ENCODE measurements at places on chromosomes 11 and 22.
A peak's percentile ranks its signal among the peaks of the same experiment; 100 is the strongest.

DNA sequence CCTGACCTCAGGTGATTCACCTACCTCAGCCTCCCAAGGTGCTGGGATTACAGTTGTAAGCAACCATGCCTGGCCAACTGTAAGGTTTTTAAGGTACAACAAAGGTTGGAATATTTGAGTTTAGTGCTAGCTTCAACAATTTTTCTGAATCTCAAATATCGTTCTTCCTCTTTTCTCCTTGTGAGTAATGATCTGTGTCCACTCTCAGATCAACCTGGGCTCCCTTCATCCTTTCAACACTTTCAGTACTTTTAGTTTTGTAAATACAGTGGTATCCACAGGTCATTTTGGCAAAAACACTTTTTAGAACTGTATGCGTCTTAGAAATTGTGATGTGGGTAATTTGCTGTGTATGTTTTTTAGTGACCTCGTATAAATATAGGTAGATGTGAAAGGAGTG, 7.9 kb downstream of the PACS1 start:
- no peak for DNase-seq

DNA sequence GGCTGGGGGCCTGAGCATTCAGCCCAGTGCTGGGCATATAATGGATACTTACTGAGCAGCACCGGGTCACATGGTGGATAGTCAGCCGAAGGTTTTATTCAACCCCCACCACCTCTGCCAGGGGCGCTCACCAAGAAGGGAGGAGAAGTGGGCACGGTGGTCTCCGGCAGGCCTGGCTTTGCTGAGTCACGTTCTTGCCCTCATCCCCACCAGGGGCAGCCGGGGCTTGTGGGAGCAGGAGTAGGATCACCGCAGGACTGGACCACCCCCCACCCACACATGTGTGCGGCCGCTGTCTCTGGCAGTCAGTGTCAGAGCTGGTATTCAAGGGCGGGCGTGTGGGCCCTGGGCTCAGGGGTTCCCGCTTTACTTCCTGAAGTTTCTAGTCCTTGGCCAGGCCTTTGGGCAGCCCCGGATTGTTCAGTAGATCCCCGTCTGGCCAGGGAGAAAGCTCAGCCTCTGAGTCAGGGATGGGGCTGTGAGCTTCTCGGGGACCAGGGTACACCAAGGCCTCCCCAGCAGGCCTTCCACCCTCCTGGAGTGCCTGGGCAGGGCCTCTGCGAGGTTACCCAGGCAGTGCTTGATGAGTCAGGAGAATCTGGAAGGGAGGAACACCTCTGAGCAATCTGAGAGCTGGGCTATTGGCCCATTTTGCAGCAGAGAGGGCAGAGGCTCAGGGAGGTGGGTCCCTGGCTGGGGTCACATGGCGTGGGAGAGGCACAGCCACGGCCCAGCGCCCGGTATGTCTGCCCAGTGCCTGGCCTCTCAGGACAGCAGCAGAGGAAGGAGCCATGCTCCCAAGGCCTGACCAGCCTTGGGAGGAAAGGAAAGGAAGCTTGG, 60.6 kb downstream of the RTL6 start:
- DNase-seq: no peak

GRCh38 chr22:33838644-33839043, 81.6 kb downstream of the LARGE1 start:
- no peak for DNase-seq

GRCh38 chr22:32476281-32477195, 1.9 kb downstream of the FBXO7 start:
- no peak for DNase-seq

DNA sequence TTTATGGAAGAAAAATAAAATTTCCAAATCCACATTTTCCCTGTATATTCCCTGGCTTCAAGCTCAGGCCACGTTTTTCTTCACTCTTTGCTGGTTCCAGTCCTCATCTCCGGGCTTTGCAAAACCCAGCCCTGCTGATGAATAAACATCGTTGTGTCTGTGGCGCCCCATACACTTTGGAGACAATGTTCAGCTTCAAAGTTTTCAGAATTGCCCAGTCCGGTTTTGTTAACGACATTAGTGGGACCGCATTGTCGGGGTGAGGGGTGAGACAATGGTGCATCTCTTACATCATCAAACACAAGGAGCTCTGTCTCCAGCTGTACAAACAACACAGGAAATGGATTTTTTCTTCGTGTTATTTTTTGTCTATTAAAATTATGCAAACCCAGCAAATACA, 53.4 kb upstream of the HTATIP2 start:
- no peak for DNase-seq

DNA sequence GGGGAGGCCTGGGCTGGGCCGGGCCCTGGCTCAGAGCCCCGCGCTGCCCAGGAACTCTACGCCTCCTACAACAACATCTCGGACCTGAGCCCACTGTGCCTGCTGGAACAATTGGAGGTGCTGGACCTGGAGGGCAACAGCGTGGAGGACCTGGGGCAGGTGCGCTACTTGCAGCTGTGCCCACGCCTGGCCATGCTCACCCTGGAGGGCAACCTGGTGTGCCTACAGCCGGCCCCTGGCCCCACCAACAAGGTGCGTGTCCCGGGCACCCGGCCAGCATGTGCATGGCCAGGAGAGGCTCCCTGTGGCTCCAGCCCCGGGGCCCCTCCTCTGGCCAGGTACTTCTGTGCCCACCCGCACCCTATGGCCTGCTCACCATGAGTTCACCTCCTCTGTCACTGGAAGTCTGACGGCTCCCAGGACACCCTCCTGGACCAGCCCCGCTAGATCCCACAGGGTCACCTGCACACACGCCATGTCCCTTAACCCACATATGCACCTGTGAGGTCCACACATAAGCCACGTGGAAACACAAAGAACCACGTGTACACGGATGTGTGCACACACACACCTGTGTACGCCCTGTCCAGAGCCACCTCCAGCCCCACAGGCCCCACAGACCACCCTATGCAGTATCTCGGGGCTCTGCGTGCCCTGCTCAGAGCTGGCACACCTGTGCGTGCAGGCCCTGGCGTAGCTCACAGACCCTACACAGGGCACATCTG, 10.4 kb downstream of the LMNTD2 start:
- DNase-seq: no peak

- DNase-seq: no peak
These were observed 105.5 kb downstream of the NXPE2 start for GRCh38 chr11:114783805-114784204.

DNA sequence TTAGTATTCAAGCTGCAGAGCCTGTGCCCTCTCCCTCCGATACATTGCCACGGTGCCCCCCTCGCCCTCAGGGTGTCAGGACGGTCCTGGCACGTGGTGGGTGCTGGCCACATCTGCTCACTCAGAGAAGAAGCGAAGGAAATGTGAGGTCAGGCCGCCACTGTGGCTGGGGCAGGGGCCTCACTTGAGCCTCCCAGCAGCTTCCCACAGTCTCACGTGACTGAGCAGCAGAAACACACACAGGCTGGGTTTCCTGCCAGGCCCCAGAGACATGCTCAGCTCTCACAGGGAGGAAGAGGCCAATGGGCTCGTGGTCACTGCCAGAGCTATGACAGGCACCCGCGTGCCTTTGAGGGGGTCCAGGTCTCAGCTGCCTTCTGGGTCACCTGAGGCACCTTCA, 37.9 kb upstream of the PRR5 start:
- DNase-seq: no peak

DNA sequence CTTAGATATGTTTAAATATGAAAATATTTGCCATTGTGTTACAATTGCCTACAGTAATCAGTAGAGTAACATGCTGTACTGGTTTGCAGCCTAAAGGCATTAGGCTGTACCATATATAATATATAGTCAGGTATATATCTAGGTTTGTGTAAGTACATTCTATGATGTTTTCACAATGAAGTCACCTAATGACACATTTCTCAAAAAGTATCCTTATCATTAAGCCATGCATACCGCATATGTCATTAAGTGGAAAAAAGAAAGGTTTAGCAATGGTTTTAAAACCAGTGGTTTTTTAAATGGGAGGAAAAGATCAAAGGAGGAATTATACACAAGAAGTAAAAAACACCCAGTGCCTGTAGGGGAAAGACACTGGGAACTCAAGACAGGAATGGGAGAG, 122.7 kb downstream of the RBFOX2 start:
- DNase-seq: no peak

GRCh38 chr22:50620593-50621355, 7.2 kb downstream of the ARSA start:
- DNase-seq: peak; percentile 75

- no peak for DNase-seq
These were observed 78.3 kb downstream of the LARGE1 start for GRCh38 chr22:33842006-33842354.

DNA sequence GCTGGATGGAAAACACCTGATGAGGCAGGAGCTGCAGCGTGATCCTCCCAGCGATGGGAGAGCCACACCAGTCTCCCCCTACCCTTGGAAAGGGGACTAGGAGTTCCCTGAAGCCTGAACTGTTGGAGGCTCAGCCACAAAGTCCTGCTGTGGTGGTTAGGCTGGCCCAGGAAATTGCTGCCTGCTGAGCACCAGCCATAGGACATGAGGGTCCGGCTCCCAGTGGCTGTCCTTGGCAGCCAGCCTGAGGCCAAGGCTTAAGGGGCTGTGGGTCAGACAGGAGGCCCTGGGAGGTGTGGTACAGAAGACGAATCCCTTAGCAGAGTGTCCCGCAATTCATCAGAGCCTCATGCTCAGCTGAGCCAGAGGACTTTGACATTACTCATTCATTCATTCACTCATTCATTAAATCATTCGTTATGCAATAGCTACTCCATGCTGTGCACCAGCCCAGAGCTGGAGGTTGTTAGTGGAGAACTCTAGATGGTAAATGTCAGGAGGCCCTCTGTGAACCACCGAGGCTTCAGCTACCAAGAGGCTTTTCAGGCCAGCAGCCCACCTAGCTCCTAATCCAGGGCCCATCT, 14.4 kb upstream of the SEC14L4 start:
- DNase-seq: no peak

DNA sequence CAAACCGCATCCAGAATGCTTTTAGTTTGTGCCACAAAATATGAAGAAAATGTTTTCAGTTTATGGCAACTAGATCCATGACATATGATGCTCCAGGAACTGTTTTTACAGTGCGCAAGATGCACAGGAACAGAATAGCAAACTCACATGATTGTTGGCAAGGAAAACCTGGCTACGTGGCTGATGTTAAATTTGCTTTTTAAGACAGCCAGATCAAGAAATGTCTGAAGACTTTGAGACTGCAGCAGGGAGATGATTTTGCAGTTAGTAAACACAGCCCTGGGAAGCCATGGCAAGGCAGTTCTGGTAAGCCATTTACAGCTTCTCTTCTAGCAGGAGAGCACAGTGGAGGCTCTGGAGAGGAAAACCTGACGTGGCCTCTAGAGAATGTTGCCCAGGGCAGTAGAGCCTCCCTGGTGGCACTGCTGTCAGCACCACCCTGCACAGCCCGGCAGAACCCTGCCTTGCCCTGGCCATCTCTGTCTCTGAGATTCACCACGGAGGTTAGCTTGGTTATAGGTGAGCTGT, 69.8 kb upstream of the TNRC6B start:
- no peak for DNase-seq

- DNase-seq: no peak
These were observed 14.6 kb upstream of the NDUFC2 start for GRCh38 chr11:78094250-78094649.

- no peak for DNase-seq
These were observed 11.4 kb downstream of the POU2AF1 start for GRCh38 chr11:111367411-111368284.

DNA sequence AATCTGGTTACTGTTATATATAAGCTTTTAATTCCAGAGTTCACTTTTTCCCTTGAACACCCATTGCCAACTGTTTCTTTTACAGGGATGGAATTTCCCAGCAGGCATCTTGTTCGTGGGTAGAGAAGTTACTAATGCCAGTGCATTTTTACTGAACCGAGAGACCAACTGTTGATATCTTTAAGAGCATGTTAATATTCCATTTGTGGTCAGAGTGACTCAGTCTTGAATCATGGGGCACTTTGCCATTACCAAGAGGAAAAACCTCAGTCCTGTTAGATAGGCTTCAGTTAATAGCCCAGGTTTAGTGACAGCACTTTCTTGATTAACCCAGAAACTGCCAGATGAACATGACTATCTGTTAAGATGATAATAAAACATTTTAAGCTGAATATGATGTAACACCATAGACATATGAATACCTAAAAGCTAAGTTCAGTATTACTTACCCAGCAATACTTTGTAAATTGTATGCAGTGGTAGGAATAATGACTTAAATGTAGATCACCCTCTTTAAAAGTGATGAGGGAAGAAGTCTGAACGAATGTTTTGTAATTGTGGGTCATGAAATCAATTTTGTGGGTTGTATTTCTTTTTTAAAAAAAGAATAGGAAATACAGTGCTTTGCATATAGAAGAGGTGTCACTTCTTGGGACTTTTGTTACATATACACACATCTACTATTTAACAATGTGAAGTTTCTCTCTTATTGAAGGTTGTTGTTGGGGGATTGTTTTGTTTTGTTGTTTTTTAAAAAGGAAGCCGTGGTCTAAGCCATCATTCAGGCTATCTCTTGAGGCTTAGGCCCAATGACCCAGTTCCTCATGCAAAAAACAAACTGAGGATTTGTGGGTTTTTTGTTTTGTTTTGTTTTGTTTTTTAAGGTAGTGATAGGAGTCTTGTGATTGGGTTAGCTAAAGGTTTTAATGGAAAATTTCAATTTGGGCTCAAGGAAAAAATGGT, 79.2 kb upstream of the GRIK4 start:
- no peak for DNase-seq

GRCh38 chr11:130480711-130481140, 32.3 kb downstream of the ADAMTS15 start:
- DNase-seq: no peak

GRCh38 chr22:47354668-47355387, 592.4 kb downstream of the TBC1D22A start:
- DNase-seq: no peak

- no peak for DNase-seq
These were observed 233.5 kb upstream of the B3GAT1 start for GRCh38 chr11:134645576-134645975.

- no peak for DNase-seq
These were observed 882.8 kb upstream of the ANO3 start for GRCh38 chr11:25449091-25449490.

GRCh38 chr11:114073828-114074381, 14.4 kb downstream of the ZBTB16 start:
- DNase-seq: no peak

DNA sequence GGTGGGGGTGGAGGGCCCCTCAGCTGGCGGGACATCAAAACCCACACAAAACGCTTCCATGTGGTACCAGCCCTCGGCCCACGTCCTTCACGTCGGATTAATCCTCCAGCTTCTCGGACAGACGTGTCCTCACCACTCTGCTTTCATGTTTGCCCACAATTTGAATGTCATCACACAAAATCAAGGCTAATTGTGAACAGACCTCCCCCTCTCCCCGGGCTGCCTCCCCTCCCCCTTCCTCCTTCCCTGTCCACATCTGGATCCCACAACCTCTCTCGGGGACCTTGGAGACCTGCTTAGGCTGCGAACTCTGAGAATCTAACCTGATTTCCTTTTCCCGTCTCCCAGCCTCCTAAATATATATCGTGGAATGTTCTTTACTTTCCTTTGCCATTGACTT, 262.9 kb downstream of the MN1 start:
- no peak for DNase-seq
